ENCODE measurements at places on chromosomes 7 and 10.
A peak's percentile ranks its signal among the peaks of the same experiment; 100 is the strongest.

DNA sequence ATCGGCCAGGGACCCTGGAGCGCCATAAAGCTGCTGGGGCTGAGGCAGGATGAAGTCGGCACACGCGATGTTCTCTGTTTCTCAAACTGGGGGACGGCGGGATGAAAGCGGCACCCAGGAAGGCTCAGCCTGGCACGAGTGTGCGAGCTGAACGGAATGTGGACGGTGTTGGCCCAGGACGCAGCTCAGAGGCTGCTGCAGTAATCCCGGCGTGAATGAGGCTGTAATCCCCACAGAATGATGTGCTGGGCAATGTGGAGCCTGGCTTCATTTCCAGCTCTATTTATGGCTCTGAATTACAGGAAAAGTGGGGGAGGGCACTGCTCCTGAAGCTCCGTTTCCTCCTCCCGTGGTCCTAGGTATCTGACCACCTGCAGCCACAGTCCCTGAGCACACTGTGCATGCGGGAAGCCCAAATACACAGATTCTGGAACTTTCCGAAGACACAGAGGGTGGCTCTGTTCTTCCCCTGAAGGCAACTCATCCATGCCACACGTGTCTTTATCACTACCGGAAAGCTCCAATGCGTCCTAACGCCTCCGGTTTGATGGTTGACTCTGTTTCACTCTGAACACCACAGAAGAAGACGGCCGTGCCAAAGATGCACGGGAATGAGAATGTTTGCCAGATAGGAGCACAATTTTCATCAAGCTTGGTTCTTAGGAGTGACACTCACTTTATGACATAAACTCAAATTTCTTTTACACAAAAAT lies 37.6 kb downstream of the KLF6 start:
- DNase-seq, result no peak

DNA sequence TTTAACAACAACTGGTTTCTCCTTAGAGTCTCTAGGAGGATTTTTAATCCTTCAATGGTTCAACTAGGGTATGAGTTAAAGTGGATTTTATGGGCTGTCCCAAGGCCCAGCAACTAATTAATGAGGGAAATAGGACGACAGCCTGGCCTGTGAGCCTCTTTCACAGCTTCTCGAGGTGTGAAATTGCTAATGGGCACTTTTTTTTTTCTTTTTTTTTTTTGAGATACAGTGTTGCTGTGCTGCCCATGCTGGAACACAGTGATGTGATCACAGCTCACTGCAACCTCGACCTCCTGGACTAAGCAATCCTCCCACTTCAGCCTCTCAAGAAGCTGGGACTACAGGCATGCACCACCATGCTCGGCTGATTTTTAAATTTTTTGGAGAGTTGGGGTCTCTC lies 87.0 kb downstream of the MARCHF5 start:
- DNase-seq, result no peak

- peak; percentile 18 for DNase-seq
Measured at GRCh38 chr7:39910108-39910869, 39.8 kb upstream of the CDK13 start.

GRCh38 chr10:86868353-86868752 lies 89.1 kb downstream of the MMRN2 start:
- DNase-seq, result peak; percentile 20

GRCh38 chr7:28329661-28330363 lies 82.5 kb upstream of the CREB5 start:
- no peak for DNase-seq

DNA sequence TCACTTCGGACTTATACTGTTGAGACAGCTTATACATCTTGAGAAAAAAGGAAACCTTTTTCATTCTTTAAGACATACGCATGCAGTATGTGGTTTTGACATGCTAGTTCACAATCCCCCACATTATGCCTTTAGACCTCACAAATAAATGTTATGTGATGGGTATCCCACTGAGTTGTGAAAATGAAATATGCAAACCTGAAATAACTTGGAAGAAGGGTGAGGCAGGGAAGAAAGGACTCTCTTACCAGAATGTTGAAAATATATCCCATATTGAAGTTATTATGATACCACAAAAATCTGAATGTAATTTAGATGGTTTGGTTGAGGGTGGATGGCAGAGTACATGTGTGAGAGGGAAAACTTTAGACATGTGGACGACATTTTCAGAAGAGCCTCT lies 379.8 kb downstream of the BBS9 start:
- no peak for DNase-seq

GRCh38 chr7:141132671-141133070 lies 58.8 kb downstream of the TMEM178B start:
- DNase-seq, result no peak

DNA sequence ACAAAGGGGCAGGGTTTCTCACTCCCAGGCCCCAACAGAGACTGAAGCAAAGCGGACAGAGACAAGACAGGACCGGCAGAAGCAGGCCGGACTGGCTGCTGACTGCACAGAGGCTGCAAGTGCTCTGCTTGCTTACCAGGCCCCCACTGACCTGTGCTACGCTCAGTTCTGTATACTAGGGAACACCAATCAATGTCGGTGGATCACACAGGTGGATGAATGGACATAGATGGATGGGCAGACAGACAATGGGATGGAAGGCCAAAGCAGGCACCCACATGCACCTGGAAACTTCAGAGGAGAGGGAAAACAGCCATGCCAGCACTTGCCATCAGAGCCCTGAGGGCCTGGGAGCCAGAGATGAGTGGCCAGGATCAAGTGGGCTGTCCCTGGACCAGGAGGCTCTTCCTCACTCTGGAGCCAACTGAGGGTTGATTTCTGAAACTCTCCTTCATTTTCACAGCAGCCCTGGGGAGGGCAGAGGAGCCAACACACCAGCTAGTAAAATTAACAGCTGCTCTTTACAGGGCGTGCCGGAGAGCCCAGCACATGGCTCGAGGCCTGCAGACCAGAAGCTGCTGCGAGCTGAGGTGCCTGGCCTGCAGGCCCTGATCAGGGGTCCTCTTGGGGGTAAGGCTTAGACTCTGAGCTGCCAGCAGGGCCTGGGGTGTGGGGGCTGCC lies 243.6 kb downstream of the KCNMA1 start:
- no peak for DNase-seq

- peak; percentile 54 for DNase-seq
Measured at GRCh38 chr7:94295850-94296249, 98.8 kb upstream of the COL1A2 start.

- DNase-seq, result no peak
Measured at GRCh38 chr7:26580711-26581110, 283.7 kb downstream of the SKAP2 start.

GRCh38 chr10:16952610-16953009 lies 135.4 kb upstream of the RSU1 start:
- no peak for DNase-seq

- DNase-seq, result no peak
Measured at GRCh38 chr10:79402951-79403350, 42.5 kb downstream of the ZCCHC24 start.

DNA sequence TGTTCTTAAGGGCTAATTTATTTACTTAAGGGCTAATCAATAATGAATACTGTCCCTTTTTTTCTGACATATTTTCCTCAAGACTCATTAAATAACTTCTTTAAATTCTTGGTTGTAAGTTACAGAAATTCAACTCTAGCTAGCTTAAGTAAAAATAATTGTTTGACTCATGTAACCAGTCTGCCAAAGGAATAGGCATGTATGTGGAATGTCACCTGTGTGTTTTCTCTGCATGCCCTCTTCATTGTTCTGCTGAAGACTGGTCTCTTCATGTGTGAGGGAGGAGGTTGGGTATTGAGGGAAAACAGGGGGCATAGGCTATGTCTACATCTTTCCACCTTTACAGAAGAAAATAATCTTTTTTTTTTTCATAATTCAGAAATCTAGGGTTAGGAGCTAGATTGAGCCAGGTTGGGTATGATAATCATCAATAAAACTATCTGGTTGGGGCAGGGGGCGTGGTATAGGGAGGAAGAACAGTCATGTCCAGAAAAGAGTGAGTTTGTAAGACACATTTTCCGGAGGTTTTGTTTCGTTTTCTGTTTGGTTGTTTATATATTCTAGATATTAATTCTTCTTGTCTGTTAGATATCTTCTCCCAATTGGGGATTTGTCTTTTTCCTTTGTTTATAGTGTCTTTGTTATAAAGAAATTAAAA lies 37.9 kb downstream of the EXOC4 start:
- no peak for DNase-seq

DNA sequence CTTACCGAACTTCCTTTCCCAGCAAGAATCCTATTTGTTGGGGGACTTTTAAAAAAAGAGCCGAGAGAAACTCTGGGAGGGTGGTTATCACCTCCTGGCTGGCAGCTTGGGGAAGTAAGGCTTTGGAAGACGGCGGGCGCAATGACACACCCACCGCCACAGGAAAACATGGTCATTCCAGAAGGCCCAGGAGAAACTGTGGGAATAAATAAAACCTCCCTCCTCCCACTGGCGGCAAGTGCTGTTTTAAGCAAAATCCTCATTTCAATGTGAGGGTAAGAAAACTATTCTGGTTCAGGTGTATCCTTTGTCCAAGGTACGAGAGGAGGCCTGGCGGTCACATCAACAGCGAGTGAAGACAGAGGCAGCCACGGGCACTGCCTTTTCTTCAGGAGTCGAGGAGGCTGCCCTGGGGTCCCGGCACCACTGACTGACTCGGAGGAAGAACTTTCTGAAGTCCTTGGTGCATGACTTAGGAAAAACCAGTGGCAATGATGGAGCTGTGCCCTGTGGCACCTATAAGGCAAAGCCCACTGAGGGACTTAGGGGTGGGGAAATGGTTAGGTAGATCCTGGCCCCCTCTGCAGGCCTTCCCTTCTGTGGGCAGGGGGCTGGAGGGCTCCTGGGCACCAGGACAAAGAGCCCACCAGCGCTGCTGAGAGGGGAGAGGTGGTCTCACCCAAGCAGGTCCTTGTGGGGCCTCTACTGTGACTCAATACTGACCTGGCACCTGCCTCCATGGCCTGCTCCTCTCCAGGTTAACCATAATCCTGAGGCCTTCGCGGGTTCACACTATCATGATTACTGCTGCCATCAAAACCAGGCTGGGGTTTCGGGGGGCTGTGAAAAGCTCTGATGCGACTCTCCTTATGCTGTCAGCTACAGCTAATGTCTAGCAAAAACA lies 21.4 kb downstream of the DNAJB12 start:
- DNase-seq, result no peak

DNA sequence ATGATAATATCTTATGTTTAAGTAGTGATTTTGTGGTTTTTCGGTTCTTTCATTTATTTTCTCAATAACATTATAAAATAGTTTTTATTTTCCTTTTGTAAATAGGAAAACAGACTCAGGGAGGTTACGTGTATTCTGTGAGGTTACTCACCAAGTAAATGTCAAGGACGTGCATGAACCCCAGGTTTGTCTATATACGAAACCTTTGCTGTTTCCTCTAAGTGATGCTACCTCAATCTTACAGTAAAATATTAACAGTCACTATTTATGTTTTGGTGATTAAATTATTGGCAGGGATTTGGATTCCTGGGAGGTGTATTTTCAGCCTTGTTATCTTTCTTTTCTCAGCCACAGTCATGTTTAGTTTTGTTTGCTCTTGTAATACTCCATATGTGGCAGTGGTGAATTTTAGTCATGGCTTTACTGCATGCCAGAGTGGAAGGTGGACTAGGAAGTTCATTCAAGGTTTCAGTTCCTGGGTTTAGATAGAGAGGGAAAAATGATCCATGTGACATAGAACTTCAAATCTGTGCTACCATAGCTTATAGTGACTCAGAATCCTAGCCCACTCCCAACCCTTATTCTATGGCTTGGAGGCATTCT lies 139.9 kb downstream of the ARL4A start:
- DNase-seq, result no peak

GRCh38 chr10:74104996-74105395 lies 45.6 kb downstream of the AP3M1 start:
- DNase-seq, result no peak

GRCh38 chr7:55470261-55470660 lies 102.0 kb downstream of the VOPP1 start:
- no peak for DNase-seq

DNA sequence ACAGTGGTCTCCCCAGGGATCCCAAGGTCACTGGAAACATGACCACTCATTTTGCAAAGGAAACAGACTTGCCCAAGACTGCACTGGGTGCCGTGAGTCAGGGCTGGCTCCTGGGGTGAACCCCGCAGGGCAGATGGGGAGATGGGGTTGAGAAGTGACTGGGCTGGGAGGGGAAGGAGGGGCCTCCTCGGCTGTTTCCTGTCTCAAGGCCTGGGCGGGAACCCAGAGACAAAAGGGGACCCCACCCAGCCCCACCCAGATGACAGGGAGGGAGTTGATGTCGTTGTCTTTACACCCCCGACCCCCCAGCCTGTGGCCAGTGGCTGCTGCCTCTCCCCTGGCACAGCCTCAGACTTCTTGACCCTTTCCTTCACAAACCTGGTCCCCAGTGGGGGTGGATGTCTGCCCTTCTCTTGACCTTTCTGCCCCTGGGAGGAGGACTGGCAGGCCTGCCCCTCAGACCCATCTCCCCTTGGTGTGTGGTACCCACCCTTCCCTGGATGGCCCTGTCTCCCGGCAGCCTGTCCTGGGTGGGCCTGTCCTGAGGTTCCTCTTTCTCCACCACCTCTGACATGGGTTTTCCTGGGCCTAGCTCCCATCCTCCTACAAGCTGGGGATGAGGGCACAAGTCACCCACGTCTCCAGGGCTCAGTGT lies 1.4 kb downstream of the MYO1G start:
- no peak for DNase-seq

GRCh38 chr10:45811075-45811474 lies 36.2 kb downstream of the AGAP4 start:
- DNase-seq, result no peak

DNA sequence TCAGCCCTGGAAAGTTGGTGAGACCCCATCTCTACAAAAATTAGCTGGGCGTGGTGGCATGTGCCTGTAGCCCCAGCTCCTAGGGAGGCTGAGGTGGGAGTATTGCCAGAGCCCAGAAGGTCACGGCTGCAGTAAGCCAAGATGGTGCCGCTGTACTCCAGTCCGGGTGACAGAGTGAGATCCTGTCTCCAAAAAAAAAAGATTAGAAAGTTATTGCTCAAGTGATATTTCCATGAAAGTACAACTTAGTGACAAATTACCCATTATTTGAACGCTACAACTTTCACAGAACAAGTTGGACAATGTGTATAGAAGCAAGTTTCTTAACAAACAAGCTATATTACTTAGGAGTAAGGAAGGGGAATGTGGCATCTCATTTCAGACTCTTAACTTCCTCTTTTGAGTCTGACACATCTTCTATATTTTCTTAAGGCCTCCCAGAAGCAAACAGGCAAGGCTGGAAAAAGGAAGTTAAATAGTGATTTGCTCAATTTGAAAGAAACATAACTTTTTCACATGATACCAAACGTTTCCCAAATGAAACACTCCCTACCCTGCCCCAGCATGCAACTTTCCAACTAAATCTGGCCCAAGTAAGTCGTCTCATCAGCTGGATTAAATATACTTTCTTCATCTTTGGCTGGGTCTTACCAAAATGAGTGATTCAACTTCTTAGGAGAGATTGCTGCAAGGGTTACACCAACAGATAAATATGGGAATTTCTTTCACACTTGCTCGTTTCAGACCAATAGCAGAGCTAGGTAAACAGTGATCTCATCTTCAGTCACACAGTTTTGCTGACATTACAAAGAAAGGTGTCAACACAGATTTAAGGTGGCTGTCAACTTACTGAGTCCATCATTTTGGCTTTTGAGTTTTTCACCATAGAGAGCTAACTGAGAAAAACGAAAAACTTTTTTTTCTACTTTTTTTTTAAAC lies 66.3 kb upstream of the KLF6 start:
- DNase-seq, result peak; percentile 56

GRCh38 chr10:14380746-14381145 lies 50.0 kb upstream of the FRMD4A start:
- no peak for DNase-seq

Data from AG20443 (cell line).